HFFc6 (cell line): ENCODE measurements at places on chromosomes 12 and 14.

- peak; percentile 31 for DNase-seq
These were observed 10.7 kb upstream of the ATP2A2 start for GRCh38 chr12:110270125-110270962.

DNA sequence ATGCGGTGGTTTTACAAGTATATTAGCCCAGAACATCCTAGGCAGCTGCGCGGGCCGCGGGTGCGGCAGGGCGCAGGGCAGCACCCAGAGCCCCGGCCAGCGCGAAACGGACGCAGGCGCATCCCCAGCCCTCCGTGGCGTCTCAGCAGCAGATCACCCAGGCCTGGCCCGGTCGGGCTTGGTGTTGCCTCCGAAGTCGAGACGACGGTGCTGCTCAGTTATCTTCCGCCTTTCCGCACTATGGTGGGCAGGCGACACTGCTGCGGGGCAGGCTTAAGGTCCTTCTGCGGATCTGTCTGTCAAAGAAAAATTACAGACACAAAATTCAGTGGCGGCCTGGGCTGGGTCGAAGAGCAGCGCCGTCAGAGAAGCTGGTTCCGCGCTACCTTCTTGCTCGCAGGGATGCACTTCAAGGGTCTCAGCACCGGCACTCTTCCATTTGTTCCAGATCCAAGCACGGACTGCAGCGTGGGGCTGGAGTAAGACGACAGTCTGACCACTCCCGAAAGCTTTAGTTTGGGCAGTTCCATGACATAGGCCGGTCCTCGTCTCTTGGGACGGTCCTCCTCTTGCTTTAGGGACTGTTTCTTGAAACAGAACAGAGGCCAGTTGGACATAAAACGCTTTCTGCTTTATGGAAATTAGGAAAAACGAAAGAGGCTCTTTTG lies 75.8 kb downstream of the MOK start:
- DNase-seq = no peak

DNA sequence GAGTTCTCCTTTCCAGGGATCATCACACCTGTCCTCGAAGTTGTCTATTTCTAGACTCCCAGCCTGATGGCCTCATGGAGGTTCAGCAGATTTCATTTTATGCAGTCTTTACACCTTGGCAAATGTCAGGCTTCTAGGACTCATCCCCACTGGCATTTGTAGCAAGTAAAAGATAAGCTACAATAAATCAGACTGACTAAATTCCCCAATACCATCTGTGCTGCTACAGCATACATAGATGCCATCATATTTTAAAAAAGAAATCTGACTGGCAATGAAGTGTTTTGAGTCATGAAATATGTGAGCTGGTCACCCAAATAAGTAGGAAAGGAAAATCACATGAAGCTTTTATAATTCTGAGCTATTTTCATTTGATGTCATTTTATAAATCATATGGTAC lies 55.3 kb downstream of the KCNC2 start:
- no peak for DNase-seq

GRCh38 chr14:88823968-88824313 lies 510 bp upstream of the TTC8 start:
- DNase-seq = no peak

GRCh38 chr12:13534242-13534641 lies 337.7 kb downstream of the EMP1 start:
- DNase-seq = no peak

- DNase-seq = peak; percentile 51
These were observed 9.5 kb upstream of the NR4A1 start for GRCh38 chr12:52041695-52042123.

DNA sequence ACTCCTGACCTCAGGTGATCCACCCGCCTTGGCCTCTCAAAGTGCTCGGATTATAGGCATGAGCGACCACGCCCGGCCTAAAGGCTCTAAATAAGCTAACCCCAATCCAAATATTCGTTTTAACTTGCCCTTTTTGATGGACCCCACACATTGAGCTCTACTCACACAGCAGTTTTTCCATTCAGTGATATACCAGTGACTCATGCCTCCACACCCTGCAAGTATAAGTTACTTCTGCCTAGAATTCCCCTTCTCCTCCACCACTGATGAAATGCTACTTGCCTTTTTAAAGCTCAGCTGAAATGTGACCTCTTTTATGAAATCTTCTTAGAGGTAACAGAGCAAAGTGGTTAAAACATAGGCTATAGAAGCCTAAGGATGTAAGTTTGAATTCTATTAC lies 68.8 kb downstream of the EXOC5 start:
- peak; percentile 27 for DNase-seq

DNA sequence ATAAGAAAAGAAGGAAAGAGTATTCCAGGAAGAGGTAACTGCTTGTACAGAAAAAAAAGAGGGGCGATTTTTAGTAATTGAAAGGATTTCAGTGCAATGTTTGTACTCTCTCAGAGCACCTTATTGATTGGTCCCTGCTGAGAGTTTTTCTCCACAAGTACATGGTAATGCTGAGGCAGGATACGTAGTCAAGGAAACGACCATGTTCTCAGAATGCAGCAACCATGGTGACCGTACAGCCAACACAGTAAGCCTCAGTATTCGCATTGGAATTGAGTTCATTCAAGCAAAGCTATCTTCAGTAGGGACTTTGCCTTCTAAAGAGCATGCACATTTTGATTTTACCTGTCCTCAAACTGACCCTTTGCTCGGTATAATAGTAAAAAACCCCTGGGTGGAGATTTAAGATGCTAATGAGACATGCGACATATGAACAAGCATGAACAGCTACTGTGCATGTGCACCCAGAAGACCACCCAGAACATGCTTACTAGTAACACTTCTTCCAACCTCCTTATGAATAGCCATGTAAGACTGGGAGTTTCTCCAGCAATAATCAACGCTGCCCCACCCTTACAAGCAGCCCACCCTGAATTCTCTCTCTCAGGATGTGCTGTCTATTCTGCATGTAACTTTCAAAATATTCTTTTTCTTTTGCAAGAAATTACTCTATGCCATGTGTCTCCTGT lies 6.2 kb upstream of the SLC41A2 start:
- DNase-seq = no peak

DNA sequence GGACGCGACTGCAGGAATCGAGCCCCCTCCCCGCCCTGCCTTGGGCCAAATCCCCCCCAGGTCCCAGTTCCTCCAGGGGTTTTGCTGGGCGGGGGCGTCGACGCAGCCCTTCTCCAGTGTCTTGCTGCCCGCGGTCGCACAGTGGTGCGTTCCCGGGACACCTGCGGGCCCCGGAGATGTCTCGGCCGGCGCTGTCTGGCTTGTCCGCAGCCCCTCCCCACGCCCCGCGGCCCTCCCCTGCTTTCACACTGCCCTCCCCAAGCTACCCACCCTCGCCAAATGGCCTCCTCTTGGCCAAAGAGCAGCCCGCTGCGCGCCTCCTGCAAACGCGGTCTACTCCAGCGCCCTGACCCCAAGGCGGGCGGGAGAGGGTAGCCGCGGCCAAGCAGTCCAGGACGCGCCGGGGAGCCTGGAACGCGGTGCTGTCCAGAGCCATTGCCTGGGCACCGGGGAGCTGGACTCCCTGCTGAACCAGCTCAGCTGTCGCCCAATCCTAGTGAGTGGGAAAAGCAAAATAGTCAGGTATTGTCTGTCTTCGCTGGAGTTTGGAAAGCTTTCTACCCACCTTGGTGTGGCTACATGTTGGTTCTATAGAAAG lies 122.0 kb downstream of the AACS start:
- no peak for DNase-seq

DNA sequence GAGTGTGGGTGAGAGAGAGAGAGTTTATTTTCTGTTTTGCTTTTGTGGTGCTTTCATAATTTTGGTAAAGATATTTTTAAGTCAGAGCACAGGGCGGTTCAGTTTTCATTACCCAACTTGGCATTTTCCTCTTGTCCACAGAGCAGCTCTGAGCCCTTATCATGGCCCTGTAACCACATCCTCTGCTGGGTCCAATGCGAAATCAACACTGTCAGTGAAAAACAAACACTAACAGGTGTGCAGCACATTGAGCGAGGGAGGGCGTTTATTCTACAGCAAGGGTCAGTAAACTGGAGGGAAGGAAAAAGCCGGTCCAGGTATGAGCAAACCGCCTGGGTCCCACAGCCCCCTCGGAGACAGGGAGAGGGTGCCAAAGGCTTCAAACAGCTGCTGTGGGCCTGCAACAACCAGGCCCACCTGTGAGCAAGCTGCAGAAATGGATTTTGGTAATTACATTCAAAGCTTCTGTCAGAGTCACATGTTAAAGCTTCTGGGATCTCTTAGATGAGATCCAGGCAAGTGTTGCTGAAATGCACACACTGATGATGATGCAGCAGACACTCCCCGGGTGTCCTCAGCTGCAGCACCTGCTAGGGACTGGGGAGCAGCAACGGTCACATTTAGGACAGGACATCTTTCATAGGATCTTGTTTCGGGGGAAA lies 132.7 kb upstream of the DYRK2 start:
- DNase-seq = no peak

DNA sequence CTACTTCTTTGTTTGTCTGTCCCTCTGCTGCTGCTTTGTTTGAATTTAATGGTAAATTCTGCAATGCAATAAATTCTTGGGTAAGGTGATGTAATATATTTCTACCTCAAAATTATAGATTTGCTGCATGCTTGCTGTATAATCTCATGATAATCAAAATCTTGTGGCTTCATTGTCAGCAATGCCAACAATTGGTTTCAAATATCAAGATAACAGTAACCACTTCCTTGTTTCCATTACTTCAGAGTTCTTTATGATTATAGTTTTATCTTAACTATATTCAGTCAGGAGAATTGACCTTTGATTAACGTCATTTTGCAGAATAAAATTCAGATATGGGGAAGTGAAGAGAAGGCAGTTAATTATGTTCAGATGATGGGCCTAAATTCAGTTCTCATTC lies 30.2 kb upstream of the RNU6-8 start:
- DNase-seq = no peak

DNA sequence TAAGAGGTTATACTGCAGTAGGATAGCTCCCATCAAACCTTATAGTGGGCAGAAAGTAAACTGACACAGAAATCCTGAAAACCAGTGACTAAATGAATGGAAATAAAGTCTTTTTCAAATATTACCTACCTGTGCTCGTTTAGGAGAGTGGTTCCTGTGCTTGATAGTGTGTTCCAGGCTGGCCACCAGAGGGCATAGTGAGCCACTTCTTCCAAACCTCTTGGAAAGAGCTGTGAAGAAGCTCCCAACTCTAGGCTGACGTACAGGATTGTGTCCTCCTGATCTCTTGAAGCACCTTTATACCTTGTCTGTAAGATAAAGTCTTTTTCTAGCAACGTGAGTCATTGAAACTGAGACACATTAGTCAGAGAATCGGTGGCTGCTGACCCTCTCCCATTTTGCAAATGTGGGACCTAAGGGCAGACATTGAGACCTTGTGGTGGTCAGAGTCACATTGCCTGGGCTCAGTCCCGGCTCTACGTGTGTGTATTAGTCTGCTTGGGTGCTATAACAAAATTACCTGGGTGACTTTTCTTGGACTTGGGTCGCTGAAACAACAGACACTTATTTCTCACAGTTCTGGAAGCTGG lies 17.6 kb downstream of the TDP1 start:
- peak; percentile 55 for DNase-seq

- no peak for DNase-seq
These were observed 120.2 kb downstream of the DAD1 start for GRCh38 chr14:22468830-22469229.

GRCh38 chr12:95545731-95546490 lies 5.4 kb downstream of the USP44 start:
- no peak for DNase-seq

- DNase-seq = no peak
These were observed 48.3 kb downstream of the RFX4 start for GRCh38 chr12:106631150-106631549.

GRCh38 chr12:29245246-29245645 lies 96.2 kb downstream of the FAR2 start:
- no peak for DNase-seq

- no peak for DNase-seq
These were observed 431.7 kb downstream of the NPAS3 start for GRCh38 chr14:33370426-33370825.

- no peak for DNase-seq
These were observed 303.9 kb upstream of the SYT1 start for GRCh38 chr12:78560633-78561032.

DNA sequence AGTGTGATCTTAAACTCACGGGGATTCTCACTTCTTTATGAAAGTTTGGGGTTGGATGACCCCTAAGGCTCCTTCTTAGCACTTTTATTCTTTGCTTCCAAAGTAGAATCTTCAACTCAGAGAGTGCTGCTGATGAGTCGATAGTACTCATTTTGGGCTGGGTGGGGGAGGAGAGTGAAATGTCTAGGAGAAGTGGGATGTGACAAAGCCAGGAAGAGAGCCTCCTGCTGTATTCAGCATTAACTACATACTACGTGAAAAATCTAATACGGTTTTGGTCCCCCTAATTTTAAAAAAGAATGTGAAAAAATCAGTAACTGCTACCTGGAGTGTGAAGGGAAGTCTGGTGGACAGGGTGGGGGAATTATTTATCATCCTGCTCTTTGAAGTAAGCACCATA lies 148.3 kb downstream of the SAMD4A start:
- DNase-seq = no peak

GRCh38 chr14:97056086-97056485 lies 258.9 kb downstream of the VRK1 start:
- no peak for DNase-seq

GRCh38 chr12:120483621-120484020 lies 12.3 kb upstream of the DYNLL1 start:
- no peak for DNase-seq

DNA sequence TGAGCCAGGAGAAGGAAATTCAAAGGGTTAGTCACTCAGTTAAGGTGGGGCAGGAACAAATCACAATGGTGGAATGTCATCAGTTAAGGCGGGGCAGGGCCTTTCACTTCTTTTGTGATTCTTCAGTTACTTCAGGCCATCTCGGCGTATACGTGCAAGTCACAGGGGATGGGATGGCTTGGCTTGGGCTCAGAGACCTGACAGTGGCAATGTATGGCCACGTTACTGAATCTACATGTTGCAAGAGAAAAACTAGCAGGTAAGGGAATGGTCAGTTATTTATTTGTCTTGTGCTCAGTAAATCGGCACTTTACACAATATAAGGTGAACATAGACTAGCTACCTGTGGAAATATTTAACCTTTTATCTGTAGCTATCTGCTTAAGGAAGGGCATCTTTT lies 11.9 kb downstream of the SLCO1B3 start:
- no peak for DNase-seq

DNA sequence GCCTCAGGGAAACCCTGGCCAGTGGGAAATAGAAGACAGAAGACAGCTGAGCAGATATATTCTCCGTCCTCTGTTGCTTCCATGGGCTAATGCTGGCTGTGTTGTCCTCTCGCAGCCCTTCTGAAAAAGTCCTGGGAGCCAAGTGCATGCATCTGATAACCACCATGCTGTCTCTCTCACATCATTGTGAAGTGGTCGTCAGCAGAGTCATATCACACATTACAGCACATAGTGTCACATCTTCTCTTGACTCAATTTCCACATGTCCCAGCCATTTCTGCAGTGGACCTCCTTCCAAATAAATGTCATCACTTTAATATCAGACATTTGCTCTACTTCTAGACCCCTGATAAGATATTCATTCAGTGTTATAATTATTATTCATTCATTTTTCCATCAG lies 3.8 kb downstream of the TAS2R20 start:
- DNase-seq = no peak

- no peak for DNase-seq
These were observed 190.1 kb downstream of the FOXN3 start for GRCh38 chr14:89226801-89227495.
